ENCODE measurements at places on chromosomes 7 and 10.

- DNase-seq: no peak
These were observed 6.5 kb downstream of the FAM53B start for GRCh38 chr10:124737708-124738107.

DNA sequence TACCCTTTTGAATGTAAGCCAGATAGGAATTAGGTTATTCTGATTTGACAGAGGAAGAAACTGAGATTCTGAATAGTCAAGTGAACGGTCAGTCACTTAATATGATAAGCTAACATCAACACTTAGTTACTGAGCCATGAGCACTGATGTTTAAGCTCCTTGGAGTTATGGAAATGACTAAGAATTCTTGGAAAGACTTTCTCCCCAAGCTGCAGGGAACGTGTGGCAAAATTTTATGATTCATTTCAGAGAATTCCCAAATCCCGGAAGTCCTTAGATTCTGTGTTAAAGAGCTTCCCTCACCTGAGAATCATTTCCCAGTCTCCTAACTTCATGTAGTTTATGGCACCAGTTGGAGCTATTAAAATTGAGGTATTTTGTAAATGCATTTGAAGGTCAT is 330.9 kb downstream of the XPNPEP1 start:
- DNase-seq: no peak

- DNase-seq: no peak
These were observed 55.8 kb downstream of the PRKG1 start for GRCh38 chr10:51129946-51130544.

- peak; percentile 88 for DNase-seq
These were observed 17.7 kb downstream of the ADAM8 start for GRCh38 chr10:133258818-133259601.

DNA sequence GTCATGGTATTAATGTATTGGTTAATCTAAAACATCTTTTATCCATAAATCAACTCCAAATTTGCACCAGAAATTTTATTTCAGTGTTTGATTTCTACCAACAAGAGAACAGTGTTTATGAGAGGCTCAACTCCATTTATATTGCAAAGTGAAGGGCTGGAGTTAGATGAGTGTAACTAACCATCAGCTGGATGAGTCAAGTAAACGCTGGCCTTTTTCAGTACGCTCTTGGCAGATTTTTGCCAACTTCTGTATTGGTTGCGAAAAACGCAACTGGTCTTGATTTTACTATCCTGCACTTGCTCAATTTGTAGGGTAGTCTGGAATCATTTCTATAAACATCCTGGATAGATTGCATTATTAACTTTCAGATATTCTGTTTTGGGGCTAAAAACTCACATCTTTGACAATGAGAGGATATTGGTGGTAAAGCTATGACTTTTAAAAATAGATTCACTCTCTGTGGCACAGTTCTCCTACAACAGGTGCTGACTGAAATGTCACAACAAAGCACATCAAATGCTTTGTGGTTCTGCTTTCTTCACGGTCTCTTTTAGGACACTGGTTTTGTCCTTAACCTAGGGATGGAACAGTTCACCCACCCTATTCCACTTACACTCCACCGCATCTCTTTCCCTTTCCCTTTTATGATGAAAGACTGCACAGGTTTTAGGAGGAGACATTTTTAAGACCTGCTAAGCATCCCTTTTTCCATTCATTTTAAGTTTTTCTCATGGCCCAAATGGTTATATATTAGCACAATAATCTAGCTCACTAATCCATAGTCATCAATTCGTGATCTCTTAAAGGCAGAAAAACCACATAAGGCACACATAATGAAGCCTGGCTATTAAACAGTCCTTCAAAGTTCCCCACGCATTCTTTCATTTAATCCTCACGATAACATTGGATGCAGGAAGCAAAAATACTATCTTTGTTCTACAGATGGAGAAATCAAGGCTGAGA is 12.8 kb downstream of the CACNA2D1 start:
- no peak for DNase-seq

DNA sequence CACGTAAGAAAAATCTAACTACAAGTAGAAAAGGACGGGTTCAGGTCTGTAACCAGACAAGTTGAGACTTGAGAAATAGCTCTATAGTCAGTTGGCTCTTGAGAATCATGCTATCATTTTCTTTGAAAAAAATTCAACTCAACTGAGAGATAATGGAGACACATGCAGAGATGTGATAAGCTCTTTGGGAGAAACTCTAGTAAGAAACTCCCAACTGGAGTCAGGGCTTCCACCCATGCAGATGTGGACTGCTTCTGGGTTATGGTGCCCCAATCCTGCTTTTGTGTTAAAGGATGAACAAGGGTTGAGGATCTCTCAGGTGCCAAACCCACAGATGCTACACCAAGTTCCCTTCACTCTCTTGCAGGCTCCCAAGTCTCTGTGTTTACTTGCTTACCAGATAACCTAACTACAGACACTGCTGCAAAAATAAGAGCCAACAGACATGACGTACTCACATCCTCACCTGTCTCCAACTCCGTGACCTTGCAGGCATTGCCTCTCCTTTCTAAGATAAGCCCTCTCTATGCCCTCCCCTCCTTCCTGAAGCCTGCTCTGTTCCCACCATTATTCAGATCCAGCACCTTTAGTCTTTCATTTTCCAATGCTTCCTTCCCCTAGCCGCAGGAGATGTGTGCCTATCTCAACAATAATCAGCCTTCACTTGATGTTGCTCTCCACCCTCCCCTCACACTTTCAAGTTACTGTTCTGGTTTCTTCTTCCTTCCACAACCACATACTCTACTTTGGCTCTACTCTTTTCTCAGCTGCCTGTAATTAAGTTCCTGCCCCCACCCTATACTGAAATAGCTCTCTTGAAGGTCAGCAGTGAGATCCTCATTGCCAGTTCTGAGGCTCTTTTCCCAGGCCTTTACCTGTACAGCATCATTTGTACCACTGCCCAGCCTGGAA is 130.0 kb downstream of the ICA1 start:
- no peak for DNase-seq

Measured in smooth muscle cell of the brain vasculature (primary cell).